ENCODE measurements at places on chromosomes 4 and X.
A peak's percentile ranks its signal among the peaks of the same experiment; 100 is the strongest.

DNA sequence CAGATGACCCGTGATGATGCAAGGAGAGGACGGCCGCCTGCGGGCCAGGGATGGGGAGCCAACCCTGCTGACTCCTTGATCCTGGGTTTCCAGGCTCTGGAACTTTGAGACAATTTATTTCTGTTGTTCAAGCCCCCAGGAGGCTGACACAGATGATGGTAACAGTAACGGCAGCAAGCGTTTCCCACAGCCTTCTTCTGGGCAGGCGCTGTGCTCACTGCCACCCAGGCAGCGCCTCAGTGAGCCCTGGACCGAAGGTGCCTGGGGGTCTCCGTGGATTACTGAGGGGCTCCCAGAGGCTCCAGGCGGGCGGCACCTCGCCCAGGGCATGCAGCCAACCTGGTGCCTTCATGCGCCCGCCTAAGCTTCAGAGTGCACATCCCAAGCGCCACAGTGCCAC is 103.9 kb upstream of the AFAP1 start:
- DNase-seq, result no peak

DNA sequence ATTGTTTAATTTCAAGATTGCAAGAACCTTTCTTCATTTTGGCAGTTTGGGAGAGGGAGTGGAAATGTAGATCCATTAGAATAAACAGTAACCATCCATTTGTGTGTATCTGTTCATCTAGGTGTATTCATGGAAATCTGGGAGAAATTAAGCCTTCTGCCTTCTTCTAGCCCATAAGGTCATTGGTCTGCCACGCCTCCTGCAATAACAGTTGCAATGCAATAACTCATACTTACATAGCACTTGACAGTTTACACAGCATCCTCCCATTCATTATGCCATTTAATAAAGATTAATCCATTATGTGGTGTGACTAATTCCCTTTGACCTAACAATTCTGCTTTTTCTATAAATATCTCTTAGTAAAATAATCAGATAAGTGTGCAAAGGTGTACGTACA is 42.6 kb downstream of the SHROOM4 start:
- no peak for DNase-seq

- DNase-seq, result no peak
Measured at GRCh38 chrX:54181202-54181953, 1.7 kb downstream of the FAM120C start.

DNA sequence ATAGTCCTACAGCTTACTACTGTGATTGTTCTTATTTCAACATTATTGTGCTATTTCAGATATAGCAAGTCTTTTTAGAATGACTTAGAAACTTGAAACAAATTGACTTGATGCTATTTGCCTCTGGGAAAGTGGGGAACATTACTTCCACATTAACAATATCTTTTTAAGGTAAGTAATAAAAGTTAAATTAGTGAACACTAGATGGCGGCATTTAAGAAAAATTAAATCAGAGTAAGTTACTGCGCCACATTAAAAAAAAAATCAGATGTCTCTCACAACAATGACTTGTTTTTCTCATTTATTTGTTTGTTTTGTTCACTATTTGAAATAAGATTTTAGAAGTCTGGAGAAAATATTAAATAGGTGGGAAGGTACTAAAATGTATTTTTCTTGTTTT is 1026.9 kb upstream of the SLIT2 start:
- DNase-seq, result peak; percentile 68

- DNase-seq, result peak; percentile 52
Measured at GRCh38 chrX:46376246-46376885, 168.9 kb downstream of the ZNF674 start.

DNA sequence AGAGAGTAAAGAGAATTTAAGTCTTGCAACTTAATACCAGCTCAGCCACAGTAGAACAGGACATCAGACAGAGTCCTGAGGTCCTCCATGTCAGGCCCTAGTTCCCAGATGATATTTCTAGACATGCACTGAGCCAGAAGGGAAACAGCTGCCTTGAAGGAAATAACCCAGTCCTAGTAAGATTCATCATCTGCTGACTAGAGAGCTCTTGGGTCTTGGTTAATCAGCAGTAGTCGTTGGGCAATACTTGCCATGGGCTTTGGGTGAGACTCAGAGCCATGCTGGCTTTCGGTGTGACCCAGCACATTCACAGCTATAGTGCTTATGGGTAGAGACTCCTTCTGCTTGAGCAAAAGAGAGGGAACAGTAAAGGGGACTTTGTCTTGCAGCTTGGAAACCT is 379.1 kb downstream of the AR start:
- DNase-seq, result no peak

GRCh38 chrX:10722851-10723250 is 102.5 kb upstream of the MID1 start:
- peak; percentile 44 for DNase-seq

GRCh38 chr4:109368661-109369060 is 65.0 kb upstream of the SEC24B start:
- no peak for DNase-seq

- no peak for DNase-seq
Measured at GRCh38 chr4:55075823-55076716, 49.3 kb downstream of the KDR start.

DNA sequence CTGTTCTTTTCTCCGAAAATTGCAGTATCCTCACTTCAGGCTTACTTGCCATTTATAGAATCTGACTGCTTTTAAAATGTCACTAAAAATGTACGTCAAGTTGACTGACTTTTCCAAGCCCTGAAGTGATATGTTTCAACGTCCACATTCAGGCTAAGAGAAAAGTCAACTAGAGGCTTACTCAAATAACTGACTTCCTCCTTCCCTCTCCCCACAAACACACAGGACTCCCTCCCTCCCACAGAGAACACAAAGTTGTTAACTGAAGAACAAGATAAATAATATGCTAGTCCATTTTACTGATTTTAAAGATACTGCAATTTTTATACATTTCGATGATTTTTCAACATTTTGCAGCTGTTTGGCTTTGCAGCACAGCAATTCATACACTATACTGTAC is 13.8 kb upstream of the CDKL2 start:
- no peak for DNase-seq

DNA sequence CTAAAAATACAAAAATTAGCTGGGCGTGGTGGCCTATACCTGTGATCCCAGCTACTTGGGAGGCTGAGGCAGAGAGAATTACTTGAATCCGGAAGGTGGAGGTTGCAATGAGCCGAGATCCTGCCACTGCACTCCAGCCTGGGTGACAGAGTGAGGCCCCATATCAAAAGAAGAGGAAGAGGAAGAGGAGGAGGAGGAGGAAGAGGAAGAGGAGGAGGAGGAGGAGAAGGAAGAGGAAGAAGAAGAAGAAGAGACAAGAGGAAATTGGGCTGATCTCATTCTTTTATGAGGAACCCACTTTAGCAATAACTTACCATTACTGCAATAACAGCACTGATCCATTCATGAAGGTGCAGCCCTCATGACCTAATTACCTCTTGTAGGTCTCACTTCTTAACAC is 138.9 kb upstream of the GIMD1 start:
- no peak for DNase-seq

- DNase-seq, result no peak
Measured at GRCh38 chrX:53681661-53682060, 4.9 kb downstream of the HUWE1 start.

- no peak for DNase-seq
Measured at GRCh38 chr4:138627096-138627495, 384.9 kb upstream of the SLC7A11 start.

DNA sequence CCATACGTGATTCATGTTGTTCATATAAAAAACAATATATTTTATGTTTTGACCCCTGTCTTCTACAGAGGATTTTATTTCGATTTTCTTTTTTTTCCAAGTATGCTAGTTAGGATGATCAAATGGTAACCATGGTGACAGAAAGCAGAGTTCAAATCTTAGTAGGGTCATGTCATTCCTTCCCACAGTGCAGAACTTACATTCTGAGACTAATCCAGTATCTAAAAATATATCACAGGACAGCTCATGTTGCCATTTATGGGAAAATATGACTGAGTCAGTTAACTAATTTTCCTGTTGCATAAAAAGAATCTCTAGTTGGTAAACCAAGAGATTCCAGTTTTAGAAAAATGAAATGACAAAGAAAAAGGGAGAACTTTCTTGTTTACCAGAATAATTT is 209.5 kb downstream of the PARM1 start:
- DNase-seq, result no peak

- DNase-seq, result peak; percentile 57
Measured at GRCh38 chrX:15310117-15310516, 5.3 kb downstream of the ASB11 start.

- no peak for DNase-seq
Measured at GRCh38 chrX:107482046-107482445, 32.6 kb downstream of the FRMPD3 start.

- DNase-seq, result no peak
Measured at GRCh38 chrX:153799326-153799725, 4.9 kb downstream of the SSR4 start.

DNA sequence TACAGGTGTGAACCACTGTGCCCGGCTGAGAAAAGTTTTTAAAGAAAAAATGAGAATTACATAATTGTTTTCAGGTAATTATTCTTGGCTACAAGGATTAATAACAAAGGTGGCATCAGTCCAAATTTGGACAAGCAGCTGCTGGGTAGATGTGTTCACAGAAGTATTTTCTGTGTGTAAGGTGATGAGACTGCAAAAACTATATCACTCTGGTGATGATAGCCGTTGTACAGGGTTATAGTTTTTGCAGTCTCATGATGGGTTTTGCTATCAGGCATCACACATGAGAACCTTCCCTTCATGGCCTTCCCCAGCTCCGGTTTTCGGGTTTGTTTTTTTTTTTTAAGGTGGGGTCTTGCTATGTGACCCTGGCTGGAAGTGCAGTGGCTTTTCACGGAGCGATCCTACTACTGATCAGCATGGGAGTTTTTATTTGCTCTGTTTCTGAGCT is 5.1 kb upstream of the SLC10A3 start:
- DNase-seq, result no peak

- no peak for DNase-seq
Measured at GRCh38 chr4:24382381-24382780, 202.0 kb downstream of the DHX15 start.

DNA sequence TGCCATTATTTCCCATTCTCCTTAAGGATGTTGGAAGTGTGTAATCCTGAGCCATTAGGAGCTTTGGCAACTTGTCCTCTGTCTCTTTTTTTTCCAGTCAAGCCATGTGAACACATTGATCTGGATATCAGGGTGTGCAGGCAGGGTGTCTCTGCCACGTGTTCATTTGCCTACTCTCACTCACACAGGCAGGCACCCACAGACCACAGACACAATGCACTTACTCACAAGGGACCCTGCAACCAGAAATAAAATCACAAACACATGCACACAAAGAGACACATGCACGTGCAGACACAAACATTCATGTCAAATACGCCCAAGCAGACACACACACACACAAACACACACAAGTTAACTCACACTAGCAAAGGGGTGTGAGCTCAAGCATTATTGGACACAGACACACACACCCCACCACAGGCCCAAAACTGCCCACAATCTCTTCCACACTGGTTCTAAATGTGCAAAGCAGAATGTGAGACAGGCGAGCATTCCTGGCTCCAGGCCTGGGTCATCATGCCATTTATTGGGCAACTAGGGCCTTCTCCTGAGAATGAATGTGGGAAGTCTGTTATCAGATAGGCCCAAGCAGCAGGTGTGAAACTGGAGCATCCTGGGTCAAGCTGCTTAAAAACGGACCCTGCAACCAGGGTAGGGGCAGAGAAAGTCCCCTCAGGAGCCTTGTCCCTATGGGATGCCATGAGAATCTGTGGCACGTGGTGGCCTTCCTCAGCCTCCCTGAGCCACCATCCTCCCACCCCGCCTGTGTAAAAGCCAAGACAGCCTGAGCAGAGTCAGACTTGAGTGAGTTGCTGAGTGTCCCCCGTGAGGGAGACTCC is 63.4 kb downstream of the NBDY start:
- DNase-seq, result no peak

DNA sequence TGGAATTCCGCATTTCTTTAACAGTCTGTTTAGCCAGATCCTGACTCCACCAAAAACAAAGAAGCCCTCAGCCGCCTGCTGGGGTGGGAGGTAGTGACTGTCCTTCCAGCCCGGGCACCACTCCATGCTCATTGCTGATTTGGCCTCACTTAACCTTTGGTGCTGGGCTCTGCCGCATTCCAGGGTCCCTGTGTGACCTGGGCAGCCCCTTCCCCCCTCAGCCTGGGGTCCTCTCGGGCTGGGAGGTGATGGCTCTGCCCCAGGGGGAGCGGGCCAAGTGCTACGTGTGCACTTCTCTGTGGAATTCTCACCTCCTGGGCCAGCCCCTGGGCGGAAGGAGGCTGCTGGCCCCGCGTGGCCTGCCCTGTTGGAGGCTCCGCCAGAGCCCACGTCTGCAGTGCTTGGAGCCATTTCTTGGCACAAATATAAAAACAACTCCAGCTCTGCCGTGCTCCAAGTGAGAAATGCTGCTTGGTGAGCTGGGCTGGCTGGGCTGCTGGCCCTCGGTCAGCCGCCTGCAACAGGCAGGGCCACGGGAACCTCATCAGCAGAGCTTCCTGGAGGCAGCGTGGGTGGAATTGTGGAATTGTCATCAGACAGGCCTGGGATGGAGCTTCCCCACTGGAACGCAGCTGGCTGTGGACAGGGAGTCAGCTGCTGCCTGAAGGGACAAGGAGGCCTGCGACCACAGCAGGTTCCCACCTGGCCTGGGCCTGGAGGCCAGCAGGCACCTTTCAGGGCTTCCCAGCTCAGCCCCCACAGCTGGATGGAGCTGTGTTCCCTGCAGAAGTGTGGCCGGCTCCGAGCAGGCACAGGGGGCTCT is 66.0 kb downstream of the TRMT44 start:
- DNase-seq, result no peak

DNA sequence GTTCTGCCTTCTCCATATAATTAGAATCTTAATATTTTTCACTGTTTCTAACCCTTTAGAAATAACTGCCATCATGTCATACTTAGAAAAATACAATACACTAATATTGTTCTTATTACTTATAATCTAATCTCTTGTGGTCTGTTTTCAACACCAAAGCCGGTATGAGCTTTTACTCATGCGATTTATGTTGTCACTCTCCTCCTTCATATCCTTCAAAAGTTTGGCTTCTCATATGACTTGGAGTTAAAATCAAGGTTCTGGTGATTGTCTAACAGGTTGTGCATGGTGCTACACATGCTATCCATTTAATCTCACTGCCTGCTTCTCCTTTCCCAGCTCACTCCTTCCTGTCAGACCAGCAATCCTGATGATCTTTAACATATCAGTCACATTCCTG is 1392.9 kb downstream of the ARAP2 start:
- DNase-seq, result no peak

- DNase-seq, result no peak
Measured at GRCh38 chrX:1646009-1646408, 31.1 kb downstream of the ASMT start.

GRCh38 chr4:37958932-37959331 is 1.3 kb upstream of the PTTG2 start:
- no peak for DNase-seq

- DNase-seq, result peak; percentile 41
Measured at GRCh38 chr4:183306811-183307210, 13.3 kb downstream of the CLDN22 start.

Measured in NCI-H1417 (cell line).